ENCODE measurements at places on chromosomes 2 and 18.
A peak's percentile ranks its signal among the peaks of the same experiment; 100 is the strongest.

- DNase-seq: no peak
These were observed 1.1 kb upstream of the SALL3 start for GRCh38 chr18:78978349-78979055.

- DNase-seq: peak; percentile 71
These were observed 123.3 kb upstream of the RND3 start for GRCh38 chr2:150610670-150611279.

DNA sequence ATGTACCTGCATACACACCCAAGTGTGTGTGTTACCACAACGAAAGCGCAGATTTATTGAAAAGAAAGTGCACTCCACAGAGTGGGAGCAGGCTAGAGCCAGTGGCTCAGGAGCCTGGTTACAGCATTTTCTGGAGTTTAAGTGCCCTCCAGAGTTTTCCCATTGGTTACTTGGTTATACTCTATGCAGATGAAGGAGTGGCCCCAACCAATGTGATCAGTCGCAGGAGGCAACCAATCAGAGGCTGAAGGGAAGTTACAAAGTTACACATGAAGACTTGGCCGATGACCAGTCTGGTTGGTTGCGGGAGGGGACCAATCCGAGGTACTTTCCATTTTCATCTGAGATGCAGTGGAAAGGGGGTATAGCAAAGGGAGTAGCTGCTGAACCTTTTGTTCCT is 13.5 kb upstream of the PRLH start:
- no peak for DNase-seq

DNA sequence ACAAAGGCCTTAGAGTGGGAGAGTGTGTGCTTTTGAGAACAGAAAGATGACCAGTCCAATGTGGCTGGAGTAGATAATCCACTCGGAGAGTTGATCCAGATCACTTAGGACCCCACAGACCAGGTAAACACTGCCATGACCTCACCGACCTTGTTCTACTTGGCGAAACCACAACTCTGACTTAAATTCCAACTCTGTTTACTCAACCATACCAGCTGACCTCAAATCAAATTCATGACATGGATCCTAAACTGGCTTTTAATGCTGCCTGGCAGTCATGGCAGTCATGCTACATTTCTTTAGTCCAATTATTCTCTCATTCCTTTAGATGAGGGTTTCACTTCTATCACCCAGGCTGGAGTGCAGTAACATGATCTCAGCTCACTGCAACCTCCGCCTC is 347.1 kb upstream of the FAM98A start:
- no peak for DNase-seq

GRCh38 chr2:98601532-98602132 is 6.7 kb downstream of the COA5 start:
- DNase-seq: peak; percentile 34

DNA sequence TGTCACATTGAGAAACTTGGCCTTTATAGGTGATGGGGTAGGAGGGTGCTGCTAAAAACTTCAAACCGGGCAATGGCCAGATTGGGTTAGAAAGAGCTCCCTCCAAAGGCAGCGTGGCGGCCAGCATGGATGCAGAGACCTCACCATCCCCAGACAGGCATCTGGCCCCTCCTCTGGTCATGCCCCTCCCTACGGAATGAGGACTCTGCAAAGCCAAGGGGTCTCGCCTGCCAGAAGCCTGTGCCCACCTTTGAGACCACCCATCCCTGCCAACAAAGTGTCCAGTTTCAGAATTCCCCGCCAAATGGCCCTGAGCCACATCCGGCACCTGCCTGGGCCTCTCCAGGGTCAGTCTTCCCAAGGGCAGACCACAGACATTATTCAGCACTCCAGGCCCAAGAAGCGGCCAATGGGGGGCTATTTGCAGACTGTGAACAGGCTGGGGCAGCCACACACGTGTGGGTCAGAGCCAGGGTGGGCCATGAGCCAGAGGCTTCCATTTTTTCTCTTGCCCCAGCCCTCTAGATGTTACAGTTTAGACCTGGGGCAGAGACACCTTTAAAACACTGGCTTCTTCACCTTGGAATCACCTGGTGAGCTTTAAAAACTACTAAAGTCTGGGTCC is 4.2 kb upstream of the ATP6V1B1 start:
- DNase-seq: no peak

DNA sequence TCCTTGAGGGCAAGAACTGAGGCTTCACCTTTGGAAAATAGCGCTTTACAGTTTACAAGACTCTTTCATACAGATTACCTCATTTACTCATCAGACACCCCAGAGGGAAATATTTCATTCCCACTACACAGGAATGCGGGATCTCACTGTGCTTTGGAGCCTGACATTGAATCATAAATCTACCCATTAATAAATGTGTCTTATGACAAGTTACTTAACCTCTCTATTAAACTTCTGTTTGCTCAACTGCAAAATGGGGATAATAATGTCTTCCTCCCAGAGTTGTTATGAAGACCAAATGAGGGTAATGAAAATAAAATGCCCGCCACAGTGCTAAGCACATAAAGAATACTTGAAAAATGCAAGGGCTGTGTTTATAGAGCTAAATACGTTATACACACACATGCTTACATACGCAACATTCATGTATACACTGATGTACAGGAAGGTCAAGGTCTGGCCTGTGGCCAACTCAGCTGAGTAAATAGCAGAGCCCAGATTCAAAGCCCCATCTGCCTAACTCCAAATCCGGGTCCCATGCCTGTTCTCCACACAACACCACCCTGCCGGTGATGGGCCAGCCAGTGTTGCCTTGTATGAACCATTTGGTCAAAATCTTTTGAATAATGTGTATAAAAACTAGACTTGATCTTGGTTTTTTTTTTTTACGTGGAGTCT is 77.8 kb upstream of the STPG4 start:
- peak; percentile 73 for DNase-seq

GRCh38 chr2:70828115-70828514 is 7.5 kb downstream of the CD207 start:
- DNase-seq: no peak

DNA sequence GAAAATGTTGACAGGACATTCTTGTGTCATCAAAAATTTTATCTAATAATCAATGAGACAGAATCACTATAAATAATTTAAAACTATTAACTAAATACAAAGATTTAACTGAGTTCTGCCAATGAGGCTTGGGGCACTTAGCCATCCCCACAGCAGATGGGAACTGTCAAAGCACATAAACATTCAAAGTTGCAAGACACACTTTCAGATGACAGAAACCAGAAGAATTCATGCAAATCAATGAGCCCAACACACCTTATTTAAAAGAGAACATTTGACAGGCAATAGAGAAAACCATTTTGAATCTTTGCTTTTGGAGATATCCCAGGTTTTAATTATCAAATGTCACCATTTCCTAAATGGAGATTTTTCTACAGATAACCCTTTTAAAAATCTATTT is 566.2 kb downstream of the IRS1 start:
- DNase-seq: no peak

DNA sequence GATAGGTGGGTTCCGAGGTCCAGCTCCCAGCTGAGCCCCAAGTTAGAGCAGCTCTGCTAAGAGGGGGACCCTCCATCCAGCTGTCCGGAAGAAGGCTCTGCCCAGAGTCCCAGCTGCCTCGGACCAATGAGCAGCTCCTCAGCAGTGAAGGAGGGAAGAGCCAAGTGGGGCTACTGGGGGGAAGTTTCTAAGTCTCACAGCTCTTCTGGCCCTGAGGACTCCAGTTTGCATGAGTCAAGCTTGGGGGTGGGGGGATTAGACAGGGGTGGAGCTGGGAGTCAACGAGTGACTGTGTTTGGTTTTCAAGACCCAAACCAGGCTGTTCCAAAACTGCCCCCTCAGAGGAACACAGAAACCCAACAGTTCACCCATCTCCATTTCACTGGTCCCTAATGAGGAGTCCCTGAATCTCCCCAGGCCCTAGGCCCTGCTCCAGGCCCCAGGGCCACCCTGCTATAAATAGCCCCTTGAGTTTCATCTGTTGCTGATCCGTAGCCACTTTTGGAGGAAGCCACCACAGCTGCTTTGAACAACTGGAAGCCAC is 100.9 kb downstream of the TNS1 start:
- DNase-seq: peak; percentile 85

DNA sequence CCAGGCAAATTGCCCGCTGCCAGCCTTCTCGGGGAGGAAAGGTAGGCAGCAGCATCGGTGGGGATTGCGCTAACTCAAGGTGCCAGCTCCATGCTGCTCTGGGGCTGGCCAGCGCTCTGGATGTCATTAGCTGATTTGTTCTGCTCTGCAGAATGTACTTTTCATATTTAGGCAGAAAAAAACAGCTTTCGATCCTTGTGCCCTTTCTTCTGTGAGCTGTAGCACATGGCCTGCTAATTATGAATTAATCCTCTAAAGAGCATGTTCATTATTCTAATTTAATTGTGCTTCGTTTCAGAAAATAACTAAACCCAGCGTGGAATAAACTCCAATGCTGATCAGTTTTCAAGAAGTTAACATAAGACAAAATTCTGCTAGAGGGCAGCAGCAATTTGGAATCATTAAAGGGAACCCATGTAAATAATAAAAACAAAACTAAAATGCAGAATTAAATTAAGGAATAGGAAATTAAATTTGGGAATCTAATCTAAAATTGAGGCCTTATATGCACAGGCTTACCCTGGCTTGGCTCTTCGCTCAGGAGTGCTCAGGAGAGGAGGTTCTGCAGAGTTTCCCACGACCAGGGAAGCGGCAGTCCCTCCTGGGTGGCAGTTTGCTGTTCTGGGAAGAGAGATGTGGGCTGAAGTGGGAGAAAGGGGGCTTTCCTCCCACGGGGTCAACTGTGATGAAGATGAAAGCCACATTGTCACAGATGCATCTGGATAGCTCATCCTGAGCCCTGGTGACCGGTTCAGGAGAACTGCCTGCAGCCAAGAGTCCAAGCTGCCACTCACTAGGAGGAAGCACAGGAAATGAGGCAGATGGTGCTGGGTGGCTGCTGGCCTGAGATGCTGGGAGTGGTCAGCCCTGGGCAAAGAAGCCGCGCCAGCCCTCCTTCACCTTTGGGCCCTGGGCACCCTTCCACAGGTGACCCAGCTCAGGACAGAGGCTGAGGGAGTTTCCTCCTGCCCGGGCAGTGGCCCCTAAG is 93.2 kb upstream of the PKDCC start:
- DNase-seq: no peak

DNA sequence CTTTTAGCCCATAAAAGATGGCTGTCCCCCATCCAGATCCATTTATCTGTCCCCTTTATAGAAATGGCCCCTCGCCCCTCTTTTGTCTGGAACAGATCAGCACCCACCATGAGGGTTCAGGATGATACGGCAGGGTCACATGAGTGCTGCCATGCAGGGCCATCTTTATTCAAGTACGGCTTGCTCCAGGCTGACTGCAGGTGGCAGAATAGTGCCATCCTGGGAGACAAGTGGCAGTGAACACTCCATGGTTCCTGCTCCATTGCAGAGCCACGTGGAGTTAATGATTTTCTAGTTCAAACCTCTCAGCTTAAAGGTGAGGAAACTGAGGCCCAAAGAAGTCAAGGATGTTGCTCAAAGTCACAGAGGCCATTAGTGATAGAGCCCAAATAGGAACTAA is 180.6 kb downstream of the CLIP4 start:
- DNase-seq: peak; percentile 28

GRCh38 chr2:42545023-42545721 is 23.3 kb upstream of the MTA3 start:
- no peak for DNase-seq

GRCh38 chr2:55949613-55950012 is 26.0 kb upstream of the EFEMP1 start:
- DNase-seq: no peak

GRCh38 chr18:25453556-25454269 is 101.7 kb upstream of the ZNF521 start:
- peak; percentile 90 for DNase-seq

All from fibroblast of upper back skin (primary cell).